ENCODE measurements at places on chromosomes 16 and 17. TPM values are rescaled to one million over a fixed set of nuclear protein-coding genes. Genes with fewer than 3 reads are reported as not detected.

- DNase-seq, result no peak
Observed at GRCh38 chr16:31253642-31254045, 6.1 kb upstream of the ITGAM start.

Gene PIGW
- 45.9 TPM for total RNA-seq

Gene ACSM2A
- 0.14 TPM for total RNA-seq

Gene SOX15
- total RNA-seq, result 0.24 TPM

GRCh38 chr17:29722411-29723198 lies 99.9 kb upstream of the CORO6 start:
- peak; percentile 17 for DNase-seq

DNA sequence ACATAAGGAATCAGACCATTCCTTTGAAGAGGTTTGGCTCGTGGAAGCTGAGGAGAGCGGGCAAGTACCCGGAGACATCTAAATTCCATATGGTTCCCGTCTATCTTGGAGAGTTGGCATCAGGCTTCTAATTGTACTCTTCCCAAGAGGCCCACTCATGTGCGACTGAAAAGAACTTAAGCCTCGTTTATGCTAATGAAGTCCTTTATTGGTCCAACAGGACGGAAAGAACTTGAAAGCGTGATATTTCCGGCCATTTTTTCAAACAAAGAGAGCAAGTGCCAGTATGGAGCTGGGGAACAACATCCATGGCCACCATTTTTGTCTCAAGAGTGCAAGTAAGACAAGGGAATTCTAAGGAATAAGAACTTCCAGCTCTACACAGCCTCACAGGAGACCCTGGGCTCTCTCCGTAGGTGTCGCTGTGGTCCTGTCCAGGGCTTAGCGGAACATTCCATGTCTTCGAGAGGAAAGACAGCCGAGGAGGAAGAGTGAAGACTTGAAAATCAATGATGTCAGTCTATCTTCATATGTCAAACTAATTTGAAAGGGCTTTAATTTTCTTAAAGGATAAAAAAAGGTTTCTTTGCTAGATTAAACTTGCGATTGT lies 566.0 kb upstream of the PSMD7 start:
- DNase-seq, result no peak

DNA sequence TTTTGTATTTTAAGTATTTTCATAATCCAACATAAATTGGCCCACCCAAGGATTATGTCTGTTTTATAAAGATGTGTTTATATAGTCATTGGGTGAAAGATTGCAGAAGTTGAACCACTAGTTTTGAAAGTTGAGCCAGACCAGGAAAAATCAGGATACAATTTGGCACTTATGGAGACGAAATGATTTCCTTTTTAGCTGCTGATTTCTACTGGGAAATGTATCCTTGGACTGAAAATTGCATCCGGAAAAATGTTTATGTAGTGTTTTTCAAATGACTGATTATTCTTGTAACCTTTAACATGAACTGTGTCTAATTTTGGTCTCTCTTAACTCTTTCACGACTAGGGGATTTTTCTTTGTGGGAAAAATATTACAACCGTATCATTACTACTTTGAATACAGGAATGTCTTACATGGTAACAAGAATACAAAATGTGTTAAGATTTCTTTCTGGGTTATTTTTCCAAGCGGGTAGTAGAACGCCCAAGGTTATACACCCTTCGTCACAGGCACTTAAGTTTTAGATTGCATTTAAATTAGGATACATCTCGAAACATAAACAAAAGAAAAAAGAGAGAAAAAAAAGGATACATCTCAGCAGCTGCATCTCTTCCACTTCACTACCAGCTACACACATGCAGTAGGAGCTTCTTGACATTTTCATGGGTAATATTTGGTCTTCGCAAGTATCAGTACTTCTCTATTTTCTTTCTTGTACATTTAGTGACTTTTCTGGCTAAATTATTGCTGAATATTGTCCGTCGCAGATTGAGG lies 273.0 kb upstream of the TBX2 start:
- DNase-seq, result no peak

GRCh38 chr16:23587726-23588125 lies 8.4 kb downstream of the NDUFAB1 start:
- no peak for DNase-seq

DNA sequence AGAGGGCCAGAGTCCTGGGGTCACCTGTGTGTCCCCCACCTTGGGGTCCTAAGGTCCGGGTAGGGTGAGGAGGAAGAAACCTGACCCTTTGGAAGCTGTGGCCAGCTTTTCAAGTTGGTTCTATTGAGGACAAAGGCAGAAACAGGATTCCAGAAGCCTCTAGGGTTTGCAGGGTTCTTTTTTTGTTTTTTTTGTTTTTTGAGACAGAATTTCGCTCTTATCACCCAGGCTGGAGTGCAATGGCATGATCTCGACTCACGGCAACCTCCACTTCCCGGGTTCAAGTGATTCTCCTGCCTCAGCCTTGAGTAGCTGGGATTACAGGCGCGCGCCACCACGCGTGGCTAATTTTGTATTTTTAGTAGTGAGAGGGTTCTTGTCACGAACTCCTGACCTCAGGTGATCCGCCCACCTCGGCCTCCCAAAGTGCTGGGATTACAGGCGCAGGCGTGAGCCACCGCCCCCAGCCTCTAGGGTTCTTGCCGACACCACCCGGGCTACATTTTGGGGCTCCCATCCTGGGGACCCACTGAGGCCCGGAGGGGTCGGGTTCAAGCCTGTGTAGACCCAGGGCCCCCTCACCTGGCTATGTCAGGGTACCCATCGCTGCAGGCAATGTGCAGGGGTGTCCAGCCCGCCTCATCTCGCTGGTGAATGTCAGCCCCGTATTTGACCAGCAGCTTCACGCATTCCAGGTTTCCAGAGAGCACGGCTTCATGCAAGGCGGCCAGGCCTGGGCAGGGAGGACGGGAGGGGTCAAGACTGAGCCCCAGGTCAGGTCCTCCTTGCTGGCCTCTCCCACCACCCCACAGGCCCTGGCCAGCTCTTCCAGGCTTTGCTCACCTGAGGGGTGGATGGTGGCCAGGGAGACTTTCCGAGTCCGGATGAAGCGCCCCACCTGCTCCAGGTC lies 674 bp downstream of the PPP1R27 start:
- DNase-seq, result no peak

Gene SLC13A5
- 0.13 TPM for total RNA-seq

- DNase-seq, result no peak
Observed at GRCh38 chr17:29905086-29905878, 24.7 kb downstream of the SSH2 start.

DNA sequence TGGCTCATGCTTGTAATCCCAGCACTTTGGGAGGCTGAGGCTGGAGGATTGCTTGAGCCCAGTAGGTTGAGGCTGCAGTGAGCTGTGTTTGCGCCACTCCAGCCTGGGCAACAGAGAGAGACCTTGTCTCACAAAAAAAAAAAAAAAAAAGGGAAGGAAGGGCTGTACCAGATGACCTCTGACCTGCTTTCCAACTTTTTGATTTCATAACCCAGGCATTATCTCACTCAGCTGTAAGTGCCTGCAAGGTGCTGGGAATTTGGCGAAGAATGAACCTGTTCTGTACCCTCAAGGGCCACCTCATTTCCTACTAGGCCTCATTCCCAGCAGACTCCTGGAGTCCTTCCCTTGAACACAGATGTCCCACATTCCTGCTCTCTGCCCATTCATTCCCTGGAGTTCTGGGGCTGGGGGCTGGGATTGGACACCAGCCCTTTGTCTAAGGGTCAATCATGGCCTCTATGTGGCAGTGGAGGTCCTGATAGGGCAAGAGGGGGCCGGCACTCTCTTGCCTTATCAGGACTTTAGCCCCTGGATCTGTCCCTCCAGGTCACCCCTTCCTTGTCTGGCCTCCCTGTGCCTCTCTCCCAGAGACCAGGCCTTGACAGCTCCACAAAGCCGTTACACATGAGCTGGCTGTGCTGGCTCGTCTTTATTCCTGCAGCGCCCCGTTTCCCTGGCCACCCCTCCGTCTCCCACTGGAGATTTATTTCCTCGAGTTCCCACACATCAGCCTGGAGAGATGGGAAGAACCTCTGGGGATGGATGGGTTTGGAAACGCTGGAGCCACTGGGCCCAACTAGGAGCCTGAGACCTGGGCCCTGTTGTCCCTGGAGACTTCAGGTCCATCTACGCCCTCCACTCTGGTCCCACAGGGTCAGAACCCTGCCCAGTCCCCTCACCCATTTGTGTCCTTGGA lies 821 bp upstream of the GFAP start:
- DNase-seq, result no peak

- no peak for DNase-seq
Observed at GRCh38 chr16:47817048-47817447, 338.7 kb downstream of the ABCC12 start.

GRCh38 chr17:31786796-31787481 lies 72.1 kb downstream of the COPRS start:
- no peak for DNase-seq

Gene CDC6
- 83.6 TPM for total RNA-seq

GRCh38 chr17:44636562-44636961 lies 19.7 kb upstream of the MEIOC start:
- no peak for DNase-seq

GRCh38 chr16:16062023-16062937 lies 112.9 kb downstream of the ABCC1 start:
- DNase-seq, result no peak

- no peak for DNase-seq
Observed at GRCh38 chr16:31250782-31251384, 8.9 kb upstream of the ITGAM start.

Gene NBR1
- 26.8 TPM for total RNA-seq

DNA sequence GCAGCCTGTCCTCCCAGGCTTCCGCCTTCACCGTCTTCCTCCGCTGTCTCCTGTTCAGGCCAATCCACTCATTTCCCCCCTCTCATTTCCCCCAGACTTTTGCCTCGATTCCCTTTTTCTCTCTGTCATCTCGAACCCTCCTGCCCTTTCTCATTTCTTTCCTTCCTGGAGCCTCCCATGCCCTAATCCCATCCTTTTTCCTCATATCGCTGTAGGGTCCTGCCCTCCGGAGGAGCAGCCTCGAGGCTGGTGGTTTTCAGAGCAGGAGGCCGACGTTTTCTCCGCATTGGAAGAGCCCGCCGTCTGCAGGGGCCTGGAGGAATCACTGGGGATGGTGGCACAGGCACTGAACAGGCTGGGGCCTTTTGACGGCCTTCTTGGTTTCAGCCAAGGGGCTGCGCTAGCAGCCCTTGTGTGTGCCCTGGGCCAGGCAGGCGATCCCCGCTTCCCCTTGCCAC lies 597 bp downstream of the OVCA2 start:
- no peak for DNase-seq

- no peak for DNase-seq
Observed at GRCh38 chr16:70661534-70661917, 15.2 kb downstream of the IL34 start.

- DNase-seq, result no peak
Observed at GRCh38 chr16:15607700-15608396, 35.1 kb downstream of the MARF1 start.

DNA sequence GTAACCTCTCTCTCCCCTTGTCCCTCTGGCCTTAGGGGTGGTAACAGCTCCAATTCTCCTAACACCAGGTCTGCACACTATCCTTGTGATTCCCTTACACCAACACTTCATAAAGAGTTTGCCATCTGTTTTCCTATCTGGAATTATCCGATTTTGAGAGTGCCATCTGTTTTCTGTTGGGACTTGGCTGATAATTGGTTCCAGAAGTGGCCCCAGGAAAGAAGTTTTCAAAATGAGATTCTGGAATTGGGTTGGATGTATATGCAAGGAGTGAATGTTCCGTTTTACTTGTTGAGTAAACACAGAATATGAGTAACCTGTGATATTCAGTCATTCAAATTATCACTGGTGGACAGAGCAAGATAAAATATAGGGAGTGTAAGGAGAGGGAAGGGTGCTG lies 134.1 kb upstream of the HS3ST3A1 start:
- DNase-seq, result no peak

- DNase-seq, result no peak
Observed at GRCh38 chr17:12790249-12791106, 1.2 kb downstream of the ARHGAP44 start.

Gene MYL11
- total RNA-seq, result not detected

Gene IGSF6
- total RNA-seq, result not detected

- no peak for DNase-seq
Observed at GRCh38 chr17:1256699-1257098, 13.5 kb upstream of the BHLHA9 start.

DNA sequence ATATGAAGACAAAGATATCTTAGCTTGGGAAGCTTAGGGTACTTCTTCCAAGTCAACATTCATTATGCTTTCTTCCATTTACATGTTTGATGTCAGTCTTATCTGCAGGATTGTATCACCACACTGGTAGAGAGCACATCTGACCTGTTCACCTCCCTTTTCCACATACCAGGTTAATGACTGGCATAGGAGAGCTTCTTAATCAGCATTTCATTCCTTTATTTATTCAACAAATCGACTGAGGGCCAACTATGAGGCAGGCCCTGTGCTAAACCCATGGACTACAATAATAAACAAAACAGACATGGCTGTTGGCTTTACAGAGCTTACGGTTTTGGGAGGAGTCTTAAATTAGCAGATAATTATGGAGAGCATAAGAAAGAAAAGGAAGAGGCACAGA lies 378.1 kb upstream of the CDH11 start:
- no peak for DNase-seq

DNA sequence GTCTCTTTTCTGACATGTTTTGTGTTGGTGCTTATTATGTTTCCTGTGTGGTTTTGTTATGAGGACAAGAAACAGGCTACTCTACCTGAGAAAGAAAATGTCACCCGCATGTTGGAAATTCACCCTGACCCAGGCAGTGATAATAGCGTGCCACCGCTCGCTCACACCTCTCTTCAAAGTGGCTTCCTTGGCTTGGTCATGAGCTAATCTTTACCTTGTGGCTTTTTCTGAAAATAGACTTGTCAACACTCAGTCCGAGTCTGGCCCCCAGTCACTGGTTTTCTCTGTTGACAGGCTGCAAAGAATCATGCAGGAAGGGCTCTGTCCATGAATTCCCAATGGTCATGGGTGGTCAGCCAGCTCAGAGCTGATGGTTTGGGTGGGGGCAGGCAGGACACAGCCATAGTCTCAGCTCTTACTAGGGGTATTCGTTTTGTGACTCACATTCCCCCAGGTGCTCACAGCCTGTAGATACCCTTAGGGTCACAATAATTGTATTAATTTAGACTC lies 121.3 kb upstream of the CACNG5 start:
- DNase-seq, result no peak

DNA sequence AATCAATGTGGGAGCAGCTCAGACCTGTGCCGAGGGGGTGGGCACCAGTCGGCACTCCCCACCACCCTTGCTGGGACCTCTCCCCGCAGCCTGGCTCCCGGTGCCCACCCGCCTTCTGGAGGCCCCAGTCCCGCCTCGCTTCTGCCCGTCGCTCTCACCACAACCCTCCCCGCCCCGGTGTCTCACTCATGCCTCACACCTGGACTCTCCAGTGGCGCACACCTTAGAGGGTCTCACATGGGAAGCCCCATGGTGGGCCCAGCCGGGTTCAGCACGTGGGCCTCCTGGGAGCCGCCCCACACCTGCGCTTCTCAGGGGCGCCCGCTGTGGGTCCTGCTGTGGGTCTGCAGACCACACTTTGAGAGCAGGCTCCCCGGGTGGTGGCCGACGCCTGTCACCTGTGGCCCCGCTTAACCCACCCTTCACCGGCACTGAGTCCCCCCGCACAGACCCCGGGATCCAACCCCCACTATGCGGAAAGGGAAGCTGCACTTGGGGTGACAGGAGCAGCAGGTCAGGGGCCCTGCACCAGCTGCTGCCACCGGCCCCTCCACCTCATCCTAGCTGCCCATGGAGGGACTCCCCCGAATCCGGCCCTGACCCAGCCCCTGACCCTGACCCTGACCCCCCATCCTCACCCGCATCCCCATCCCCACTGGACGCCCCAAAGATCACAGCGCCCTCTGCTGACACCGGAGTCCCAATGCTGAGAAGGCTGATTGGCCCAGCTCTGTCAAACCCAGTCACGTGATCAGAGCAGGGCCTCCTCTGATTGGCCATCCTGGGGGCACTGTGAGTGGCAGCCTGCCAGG lies 27.4 kb upstream of the SLC38A10 start:
- DNase-seq, result peak; percentile 18

GRCh38 chr17:8918807-8919465 lies 46.6 kb downstream of the PIK3R5 start:
- no peak for DNase-seq
